ENCODE measurements at places on chromosomes 3 and 15.
A peak's percentile ranks its signal among the peaks of the same experiment; 100 is the strongest.

- DNase-seq: no peak
Measured at GRCh38 chr3:177758126-177758525, 560.8 kb upstream of the TBL1XR1 start.

DNA sequence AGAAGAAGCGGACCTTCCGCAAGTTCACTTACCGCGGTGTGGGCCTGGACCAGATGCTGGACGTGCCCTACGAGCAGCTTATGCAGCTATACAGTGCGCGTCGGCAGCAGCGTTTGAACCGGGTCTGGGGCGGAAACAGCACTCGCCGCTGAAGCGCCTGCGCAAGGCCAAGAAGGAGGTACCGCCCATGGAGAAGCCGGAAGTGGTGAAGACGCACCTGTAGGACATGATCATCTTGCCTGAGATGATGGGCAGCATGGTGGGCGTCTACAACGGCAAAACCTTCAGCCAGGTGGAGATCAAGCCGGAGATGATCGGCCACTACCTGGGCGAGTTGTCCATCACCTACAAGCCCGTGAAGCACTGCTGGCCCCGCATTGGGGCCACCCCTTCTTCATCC lies 390.4 kb upstream of the MEIS2 start:
- no peak for DNase-seq

- no peak for DNase-seq
Measured at GRCh38 chr3:98359250-98359649, 5.6 kb downstream of the OR5K4 start.

DNA sequence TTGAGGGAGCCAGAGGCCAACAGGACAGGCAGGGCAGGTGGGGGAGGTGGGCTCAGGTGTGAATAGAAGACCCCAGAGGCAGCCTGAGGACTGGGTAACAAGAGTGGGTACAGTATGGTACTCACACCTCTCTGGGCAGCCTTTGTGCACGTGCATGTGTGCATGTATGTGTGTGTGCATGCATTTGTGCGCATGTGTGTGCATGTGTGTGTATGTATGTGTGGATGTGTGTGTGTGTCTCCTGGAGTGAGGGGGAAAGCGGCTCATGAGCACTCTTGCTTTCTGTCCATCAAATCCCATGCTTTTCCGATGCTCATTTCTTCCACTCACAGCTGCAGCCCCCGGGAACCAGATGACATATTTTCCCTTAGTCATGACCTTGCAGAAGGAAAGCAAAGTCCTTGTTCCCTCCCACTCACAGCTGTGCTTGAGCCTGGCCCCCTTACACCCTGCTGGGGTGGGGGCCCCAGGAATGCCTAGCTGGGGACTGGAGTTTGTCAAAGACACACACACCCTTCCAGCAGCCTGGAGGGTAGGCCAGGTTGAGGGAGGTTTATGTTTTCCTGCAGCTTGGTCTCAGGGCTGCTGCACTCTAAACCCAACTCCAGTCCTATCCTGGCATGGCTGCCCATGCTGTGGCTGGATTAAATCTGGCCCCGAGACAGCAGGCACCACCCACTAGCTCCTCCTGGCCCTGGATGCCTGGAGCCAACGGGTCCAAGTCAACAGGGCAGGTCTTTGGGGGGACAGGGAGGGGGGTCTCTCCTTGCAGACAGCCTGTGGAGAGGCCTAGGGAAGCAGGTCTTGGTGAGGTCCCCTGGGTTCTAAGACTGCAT lies 22.5 kb downstream of the CCDC33 start:
- DNase-seq: no peak

DNA sequence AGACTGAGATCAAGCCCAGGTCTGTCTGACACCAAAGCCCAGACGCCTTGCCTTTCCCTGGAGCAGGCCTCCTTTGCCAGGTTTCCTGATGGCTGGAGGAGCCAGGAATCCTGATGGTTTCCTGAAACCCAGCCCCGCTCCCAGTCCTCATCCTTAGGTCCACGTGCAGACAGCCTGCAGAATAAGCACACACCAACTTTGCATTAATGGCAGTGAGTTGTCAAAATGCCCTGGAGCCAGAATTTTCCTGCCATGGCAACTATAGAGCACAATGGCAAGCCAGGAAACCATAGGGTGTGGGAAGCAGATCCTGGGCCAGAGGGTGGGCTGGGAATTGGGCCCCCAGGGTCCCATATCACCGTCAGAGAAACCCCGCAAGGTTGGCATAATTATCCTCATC lies 67.4 kb upstream of the HRH1 start:
- DNase-seq: no peak

GRCh38 chr15:33211176-33211808 lies 16.8 kb upstream of the FMN1 start:
- DNase-seq: no peak

DNA sequence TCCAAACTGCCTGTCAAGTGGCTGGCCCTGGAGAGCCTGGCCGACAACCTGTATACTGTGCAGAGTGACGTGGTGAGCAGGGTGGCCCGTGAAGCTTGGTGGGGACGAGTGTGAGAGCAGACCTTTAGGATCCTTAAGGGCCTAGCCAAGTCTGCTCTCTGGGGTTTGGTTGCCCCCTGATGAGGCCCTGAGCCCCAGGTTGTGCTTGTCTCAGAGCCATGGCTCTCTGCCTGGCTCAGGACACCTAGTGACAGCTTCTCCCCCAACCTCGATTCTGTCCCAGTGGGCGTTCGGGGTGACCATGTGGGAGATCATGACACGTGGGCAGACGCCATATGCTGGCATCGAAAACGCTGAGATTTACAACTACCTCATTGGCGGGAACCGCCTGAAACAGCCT lies 14.4 kb downstream of the TYRO3 start:
- no peak for DNase-seq

DNA sequence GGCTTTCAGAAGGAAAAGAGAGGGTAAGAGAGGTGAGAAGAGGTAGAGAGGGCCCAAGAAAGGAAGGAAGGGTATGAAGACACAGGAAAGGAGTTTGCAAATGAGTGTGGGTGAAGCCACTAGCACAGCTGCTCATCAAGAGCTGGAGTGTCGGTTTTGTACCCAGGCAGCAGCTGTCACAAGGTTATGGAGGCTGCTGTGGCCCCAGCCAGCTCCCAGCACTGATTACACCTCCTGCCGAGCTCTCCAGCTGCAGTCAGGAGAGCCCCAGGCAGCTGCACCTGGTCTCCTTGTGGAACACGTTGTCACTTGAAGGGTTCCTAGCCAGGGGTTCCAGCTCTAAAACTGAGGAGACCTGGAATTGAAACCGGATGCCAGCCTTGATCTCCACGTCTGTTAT lies 60.4 kb upstream of the CHD2 start:
- no peak for DNase-seq

DNA sequence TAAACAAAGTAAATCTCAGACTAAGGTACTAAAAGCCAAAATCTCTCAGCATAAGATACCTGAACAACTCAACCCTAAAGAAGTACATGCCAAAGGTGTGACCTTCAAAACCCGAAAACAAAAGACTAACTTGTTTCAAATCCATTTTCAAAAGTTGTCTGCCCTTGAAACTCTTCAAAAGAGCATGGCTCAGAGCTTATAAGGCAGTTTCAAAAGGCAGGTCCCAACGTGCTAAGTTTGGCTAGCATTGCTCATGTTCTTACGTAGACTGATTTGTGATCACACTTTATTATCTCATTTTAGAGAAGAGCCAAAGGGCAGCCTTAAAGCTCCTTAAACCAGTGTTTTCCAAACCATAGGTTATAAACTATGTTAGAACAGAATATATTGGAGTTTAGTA lies 112.2 kb downstream of the FEZF2 start:
- no peak for DNase-seq

- DNase-seq: no peak
Measured at GRCh38 chr15:78315686-78316282, 16.4 kb upstream of the SKIC8 start.

DNA sequence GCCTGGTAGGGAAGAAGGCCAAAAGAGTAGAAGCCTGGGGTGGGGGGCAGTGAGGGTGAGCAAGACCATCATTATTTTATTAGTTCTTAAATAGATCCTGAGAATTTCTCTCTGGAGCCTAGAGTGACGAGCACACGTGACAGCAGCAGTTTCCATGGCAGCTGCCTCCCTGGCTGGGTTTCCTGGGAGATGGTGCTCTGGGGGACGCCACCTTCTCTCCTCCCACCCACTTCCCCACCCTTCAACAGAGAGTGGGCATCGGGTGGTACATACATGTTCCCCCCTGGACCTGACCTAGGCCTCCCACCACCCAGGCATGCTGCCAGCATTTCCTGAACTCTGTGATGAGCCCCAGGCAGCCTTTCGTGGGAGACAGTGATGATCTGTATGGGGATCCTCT lies 12.9 kb downstream of the CELF6 start:
- DNase-seq: no peak

DNA sequence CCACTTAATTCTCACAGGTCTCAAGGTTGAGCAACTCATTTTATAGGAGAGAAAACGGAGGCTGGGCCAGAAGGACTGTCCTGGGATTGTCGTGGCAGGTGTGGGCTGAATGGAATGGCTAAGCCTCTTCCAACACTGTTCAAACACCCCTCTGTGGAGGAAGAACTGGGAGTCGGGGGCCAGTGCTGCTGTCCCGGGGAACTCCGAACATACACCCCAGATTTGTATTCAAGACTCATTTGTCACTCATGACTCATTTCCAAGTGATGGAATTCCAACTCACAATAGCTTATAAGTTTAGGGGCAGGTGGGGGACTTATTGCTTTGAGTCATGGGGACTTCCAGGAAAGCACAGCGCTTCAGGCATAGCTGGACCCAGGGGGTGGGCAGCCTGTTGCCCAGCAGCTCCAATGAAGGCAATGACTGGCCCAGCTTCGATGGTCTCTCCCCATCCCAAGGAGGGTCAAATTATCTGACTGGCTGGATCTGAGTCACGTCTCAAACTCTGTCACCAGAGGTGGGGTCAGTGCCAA lies 72.5 kb downstream of the TM2D3 start:
- no peak for DNase-seq

GRCh38 chr3:73502609-73503583 lies 121.8 kb downstream of the PDZRN3 start:
- DNase-seq: no peak

GRCh38 chr15:42203891-42204290 lies 4.2 kb downstream of the VPS39 start:
- DNase-seq: no peak

GRCh38 chr15:64975390-64975789 lies 14.3 kb downstream of the SPG21 start:
- no peak for DNase-seq

GRCh38 chr15:85854345-85855097 lies 59.8 kb upstream of the KLHL25 start:
- DNase-seq: peak; percentile 6

- no peak for DNase-seq
Measured at GRCh38 chr3:76497636-76498035, 542.3 kb upstream of the ROBO2 start.

GRCh38 chr15:72783004-72783639 lies 436 bp downstream of the ADPGK start:
- DNase-seq: no peak

- DNase-seq: no peak
Measured at GRCh38 chr15:27124287-27124871, 153.4 kb downstream of the GABRG3 start.

GRCh38 chr3:3151513-3151912 lies 24.8 kb downstream of the TRNT1 start:
- no peak for DNase-seq

GRCh38 chr15:77759896-77760592 lies 127.3 kb upstream of the LINGO1 start:
- DNase-seq: no peak

DNA sequence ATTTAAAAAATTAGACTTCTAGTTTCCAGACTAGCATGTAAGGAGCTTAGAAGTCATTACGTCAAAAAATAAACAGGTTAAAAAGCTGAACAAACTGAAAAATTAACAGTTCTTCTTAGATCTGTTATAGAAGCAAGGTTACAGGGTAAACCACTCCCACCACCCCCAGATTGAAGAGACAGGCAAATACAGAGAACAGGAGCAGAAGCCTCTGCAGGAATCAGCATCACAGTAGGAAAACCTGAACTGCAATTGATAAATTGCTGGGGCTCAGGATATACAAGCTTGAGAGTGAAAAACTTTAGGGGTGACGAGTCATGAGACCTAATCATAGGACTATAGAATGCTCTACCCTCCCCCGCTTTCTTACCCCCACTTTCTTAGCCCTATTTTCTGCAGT lies 222.3 kb downstream of the UBE2E2 start:
- no peak for DNase-seq

DNA sequence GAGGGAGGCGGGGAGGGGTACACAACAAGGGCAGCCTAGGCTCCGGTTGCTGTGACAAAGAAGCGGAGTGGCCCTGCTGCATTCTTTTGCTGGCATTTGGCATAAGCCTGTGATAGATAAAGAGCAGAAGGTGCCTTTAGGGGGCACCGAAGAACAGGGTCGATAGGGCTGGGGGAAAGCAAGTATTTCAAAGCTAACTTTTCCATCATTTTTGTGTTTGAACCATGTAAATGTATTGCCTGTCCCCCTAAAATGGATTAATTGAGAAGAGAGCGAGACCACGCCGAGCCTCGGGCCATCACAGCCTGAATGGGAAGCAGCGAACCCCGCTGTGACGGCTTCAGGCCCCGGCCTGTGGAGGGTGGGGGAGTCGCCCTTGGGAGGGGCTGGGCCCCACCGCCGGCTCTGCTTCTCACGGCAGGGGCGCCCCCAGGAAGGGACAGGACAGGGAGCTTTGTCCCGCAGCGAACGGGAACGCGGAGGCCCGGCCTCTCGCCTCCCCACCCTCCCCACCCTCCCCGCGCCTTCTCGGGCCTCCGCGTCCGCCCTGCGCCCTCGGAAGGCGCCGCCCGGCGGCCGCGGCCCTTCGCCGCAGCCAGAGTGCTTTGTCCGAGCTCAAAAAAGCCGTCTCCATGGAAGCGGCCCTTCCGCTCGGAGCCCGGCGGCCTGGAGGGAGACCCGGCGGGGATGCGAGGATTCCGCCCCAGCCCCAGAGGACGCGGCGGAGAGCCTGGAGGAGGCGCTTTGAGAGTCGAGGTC lies 32.4 kb upstream of the ALDH1L1 start:
- no peak for DNase-seq

- no peak for DNase-seq
Measured at GRCh38 chr3:142808103-142808917, 80.6 kb downstream of the PCOLCE2 start.

GRCh38 chr3:46672349-46672695 lies 21.2 kb downstream of the ALS2CL start:
- no peak for DNase-seq

DNA sequence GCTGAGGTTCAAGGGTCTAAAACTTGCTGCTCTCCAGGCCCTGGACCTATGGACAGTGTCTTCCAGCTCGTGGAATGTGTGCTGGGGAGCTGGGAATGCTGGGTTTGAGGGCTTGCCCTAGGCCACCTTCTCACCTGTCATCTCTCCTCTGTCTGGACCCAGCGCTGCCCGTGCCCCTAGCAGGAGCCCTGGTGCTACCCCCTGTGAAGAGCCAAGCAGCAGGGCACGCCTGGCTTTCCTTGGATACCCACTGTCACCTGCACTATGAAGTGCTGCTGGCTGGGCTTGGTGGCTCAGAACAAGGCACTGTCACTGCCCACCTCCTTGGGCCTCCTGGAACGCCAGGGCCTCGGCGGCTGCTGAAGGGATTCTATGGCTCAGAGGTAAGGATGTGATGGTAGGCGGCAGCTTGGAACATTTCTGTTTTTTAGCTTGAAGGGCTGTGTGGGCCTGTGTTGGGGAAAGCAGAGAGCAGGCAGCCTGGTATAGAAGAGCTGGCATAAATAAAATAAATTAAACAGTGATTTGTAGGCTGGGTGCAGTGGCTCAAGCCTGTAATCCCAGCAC lies 5.1 kb downstream of the CHRD start:
- no peak for DNase-seq

- DNase-seq: no peak
Measured at GRCh38 chr3:111277226-111277625, 205.6 kb downstream of the NECTIN3 start.

Data from stimulated activated CD4-positive, alpha-beta T cell treated with anti-CD3 and anti-CD28 coated beads, Interleukin-1b, Interleukin-23, amount 100 ng/mL, for 1 hour (primary cell).